ENCODE measurements at places on chromosomes 5 and 9. TPM values are rescaled to one million over a fixed set of nuclear protein-coding genes. Genes with fewer than 3 reads are reported as not detected.

Gene LCN9
- not detected for total RNA-seq

Gene PHF24
- total RNA-seq = not detected

Gene TAF9
- 69.3 TPM for total RNA-seq

Gene LCP2
- total RNA-seq = not detected

Gene LHX3
- not detected for total RNA-seq

Gene PCDHGB5
- 1.3 TPM for total RNA-seq

Gene CD72
- 0.91 TPM for total RNA-seq

Gene HMMR
- 5.5 TPM for total RNA-seq

Gene AMACR
- total RNA-seq = 13.0 TPM

Measured in osteocyte (in vitro differentiated cells).